ENCODE measurements at places on chromosomes 16 and 17. TPM values are rescaled to one million over a fixed set of nuclear protein-coding genes. Genes with fewer than 3 reads are reported as not detected.

DNA sequence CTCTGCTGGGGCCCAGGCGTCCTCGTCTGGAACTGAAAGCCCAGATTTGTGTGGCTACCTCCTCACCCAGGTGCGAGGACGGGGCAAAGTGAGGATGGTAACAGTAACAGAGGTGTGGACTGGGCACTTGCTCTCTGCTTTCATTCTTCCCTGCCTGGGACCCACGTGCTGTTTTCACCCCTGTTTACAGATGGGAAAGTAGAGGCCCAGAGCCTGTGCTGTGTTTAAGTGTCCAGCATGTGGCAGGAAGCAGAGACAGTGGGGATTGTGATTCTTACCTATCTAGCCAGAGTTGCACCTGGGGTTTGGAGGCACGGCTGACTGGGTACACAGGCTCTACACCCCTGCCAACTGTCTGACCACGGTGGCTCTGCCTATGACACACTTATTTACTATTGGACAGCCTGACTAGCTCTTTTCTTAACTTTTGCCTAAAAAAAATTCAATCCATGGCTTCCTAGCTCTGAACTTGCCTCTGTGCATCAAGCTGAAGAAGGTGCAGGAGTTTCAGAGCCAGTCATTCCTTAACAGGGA, 155.4 kb downstream of the CLEC16A start:
- no peak for DNase-seq

DNA sequence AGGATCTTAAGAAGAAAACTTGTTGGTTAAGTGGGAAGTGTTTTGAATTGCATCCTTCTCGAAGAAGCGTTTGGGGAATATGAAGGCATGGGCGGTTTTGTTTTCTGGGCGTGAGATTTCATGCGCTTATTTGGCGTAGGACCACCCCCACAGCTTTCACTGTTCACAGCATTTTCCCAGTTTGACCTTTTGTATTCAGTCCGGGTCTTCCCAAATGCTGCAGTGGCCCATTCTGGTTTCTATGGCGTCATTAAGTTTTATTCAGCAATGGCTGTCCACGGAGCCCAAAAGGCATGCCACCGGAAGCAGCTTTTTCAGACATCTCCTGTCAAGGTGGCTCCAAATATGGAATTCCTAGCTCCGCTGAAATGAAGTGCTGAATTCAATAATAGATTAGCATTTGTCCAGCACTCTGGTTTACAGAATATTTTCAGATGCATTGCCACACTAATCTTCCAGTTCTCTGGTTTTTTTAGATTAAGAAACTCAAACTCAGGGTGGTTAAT, 90.6 kb upstream of the FBXO47 start:
- no peak for DNase-seq

- DNase-seq, result peak; percentile 59
Observed at GRCh38 chr17:31492880-31493655, 101.6 kb downstream of the RAB11FIP4 start.

DNA sequence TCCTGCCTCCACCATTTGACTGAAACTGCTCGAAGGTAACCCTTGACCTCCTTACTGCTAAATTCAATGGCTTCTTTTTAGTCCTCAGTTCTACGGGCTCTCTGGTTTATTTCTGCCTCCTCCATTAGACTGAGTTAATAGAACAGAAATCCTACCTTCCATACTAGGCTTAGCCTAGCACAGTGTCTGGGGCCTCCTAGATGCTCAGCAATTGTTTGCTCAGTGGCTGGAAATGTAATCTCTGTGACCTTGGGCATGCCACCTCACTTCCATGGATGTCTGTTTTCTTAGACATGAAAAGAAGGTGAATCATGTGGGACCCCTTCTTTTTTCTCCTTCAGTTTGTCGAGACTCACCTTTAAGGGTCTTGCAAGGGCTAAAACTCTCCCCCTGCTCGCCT, 19.7 kb downstream of the NXPH3 start:
- no peak for DNase-seq

Gene ZNF174
- total RNA-seq, result 10.1 TPM

Gene SOX9
- total RNA-seq, result 15.0 TPM

Data from left ventricle myocardium inferior (tissue), 1 donor.